BJ (cell line): ENCODE measurements at places on chromosomes 13 and 19.

DNA sequence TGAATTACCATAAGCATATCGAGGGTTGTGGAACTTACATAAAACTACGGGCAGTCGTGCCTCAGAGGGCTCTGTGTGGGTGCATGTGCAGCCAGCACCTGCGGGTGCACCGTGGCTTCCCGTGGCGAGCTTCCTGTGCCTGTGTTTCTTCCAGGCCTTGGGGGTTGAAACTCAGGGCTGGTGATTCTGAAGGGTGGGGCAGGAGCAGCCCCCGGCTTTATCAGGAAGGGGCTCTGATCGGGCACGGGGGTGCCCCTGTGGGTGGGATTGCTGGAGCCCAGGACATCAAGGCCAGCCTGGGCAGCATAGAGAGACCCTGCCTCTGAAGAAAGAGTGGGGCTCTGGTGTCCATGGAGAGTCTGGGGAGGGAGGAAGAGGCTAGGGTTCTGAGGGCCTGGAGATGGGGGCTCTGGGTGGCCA is 11.1 kb downstream of the ATP4B start:
- no peak for DNase-seq

- DNase-seq: no peak
These were observed 37.6 kb downstream of the TDRD12 start for GRCh38 chr19:32757189-32757588.

DNA sequence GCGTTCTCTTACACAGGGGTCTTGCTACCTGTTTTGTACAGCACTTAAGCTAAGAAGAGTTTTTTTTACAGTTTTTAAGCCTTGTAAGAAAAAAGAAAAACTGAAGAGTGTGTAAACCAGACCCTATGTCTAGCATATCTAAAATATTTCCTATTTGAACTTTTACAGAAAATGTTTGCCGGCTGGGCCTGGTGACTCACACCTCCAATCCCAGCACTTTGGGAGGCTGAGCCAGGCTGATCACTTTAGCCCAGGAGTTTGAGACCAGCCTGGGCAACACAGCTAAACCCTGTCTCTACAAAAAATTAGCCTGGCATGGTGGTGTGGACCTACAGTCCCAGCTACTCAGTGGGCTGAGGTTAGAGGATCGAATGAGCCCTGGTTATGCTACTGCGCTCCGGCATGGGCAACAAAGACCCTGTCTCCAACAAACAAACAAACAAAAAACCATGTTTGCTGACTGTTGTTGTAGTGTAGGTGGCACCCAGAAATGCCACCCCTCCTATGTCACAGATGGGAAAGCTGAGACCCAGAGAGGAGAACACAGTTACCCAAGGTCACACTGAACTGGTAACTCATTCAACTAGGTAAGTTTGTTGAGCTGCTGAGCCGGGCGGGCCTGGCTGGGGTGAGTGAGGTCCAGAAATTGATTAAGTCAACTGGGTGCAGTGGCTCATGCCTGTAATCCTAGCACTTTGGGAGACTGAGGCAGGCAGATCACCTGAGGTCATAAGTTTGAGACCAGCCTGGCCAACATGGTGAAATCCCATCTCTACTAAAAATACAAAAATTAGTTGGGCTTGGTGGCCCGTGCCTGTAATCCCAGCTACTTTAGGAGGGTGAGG is 1.9 kb upstream of the VASP start:
- no peak for DNase-seq

DNA sequence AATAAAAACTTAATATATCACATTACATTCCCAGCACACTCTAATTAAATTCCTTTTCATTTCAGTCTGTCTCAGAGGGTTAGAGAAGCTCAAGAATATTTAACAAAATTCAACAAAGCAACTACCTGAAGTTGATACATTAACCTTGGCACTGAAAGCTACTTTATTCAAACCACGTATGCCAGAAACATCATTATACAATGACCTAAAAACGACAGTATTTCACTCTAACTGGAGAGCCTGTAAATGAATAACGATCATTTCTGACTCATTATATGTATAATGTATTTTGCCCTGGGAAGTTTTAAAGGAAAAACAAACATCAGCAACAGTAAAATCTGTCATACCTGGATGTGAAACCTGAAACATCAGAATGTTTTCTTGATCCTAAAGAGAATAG is 270.1 kb downstream of the SLITRK5 start:
- no peak for DNase-seq

GRCh38 chr13:49869519-49869918 is 66.6 kb downstream of the SPRYD7 start:
- DNase-seq: no peak

- DNase-seq: no peak
These were observed 3.8 kb downstream of the ZC3H4 start for GRCh38 chr19:47109541-47110375.

DNA sequence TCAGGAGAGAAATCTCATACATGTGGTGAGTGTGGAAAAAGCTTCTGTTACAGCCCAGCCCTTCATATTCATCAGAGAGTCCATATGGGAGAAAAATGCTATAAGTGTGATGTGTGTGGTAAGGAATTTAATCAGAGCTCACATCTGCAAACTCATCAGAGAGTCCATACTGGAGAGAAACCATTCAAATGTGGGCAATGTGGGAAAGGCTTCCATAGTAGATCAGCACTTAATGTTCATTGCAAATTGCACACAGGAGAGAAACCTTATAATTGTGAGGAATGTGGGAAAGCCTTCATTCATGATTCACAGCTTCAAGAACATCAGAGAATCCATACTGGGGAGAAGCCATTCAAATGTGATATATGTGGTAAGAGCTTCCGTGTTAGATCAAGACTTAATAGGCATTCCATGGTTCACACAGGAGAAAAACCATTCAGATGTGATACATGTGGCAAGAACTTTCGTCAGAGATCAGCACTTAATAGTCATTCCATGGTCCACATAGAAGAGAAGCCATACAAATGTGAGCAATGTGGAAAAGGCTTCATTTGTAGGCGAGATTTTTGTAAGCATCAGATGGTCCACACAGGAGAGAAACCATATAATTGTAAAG is 15.2 kb downstream of the ZNF221 start:
- no peak for DNase-seq

DNA sequence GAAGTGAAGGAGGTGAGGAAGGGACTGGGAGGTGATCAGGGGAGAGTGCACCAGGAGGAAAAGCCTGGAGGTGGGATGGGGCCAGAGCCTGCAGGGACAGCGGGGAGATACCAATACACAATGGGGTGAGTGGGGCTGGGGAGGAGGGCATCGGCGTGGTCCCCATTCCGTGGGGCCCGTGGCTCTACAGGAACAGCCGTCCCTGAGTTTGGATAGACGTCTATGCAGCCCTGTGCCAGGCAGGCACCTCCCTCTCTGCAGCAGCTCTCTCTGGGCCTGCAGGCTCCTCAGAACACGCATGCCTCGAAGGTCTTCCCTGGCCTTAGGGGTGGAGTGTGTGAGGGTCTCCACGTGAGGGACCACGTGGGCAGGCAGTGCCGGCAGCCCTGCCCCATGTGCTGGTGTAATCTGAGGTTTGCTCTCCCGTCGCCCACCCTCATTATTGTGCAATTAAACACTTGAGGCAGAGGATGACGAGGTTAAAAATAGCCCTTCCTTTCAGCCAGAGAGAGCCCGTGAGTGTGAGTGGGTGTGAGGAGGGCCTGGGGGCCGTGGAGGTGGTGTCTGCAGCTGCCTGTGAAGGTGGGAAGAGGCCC is 16.5 kb downstream of the C2CD4C start:
- DNase-seq: no peak

DNA sequence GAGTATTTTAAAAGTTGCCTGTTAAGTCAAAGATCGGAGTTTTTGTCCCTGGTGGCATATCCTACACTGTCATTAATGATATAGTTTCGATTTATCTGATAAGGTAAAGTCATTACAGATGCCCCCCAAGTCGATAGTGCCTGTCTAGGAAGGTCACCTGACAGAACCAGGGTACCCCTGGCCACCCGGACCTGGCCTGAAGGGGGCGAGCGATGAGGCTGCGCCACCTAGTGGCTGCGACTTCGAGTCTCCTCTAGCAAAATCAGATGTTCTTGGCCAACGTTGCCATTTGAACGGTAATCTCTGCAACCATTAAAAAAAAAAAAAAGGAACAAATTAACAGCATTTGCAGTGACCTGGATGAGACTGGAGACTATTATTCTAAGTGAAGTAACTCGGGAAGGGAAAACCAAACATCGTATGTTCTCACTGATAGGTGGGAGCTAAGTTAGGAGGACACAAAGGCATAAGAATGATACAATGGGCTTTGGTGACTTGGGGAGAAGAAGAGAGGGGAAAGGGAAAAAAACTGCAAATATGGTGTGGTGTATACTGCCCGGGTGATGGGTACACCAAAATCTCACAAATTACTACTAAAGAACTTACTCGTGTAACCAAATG is 565.1 kb downstream of the LIG4 start:
- DNase-seq: no peak

GRCh38 chr19:1386945-1387683 is 3.4 kb downstream of the NDUFS7 start:
- DNase-seq: no peak

GRCh38 chr13:35593651-35594050 is 117.2 kb upstream of the MAB21L1 start:
- no peak for DNase-seq

GRCh38 chr19:50741179-50741933 is 18.2 kb downstream of the CLEC11A start:
- DNase-seq: no peak

DNA sequence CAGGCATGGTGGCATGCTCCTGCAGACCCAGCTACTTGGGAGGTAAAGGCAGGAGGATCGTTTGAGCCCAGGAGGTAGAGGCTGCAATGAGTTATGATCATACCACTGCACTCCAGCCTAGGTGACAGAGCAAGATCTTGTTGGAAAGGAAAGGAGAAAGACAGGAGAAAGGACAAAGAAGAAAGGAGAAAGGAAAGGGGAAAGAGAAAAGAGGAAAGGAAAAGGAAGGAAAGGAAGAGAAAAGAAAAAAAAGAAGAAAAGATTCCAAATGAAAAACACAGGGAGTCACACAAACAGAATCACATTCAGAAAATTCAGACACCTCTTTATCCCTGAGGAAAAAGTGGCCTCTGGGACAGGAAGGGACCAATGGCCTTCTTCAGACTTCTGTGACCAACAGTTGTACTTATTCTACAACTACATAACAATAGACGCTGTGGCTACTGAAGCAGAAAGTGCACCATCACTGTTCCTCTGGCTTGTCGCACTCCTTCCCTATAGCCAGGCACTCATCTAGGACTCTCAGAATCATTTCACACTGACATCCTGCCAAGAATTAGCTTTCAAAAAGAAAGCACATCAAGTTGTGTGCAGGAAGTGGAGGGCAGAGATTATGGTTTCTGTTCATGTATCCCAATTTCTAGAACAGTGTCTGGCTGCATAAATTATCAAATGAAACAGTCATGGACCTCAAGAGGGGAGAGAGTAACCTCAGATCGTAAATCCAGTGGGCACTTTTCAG is 5.9 kb downstream of the MTMR6 start:
- DNase-seq: no peak
